Glutamatergic neuron (in vitro differentiated cells): ENCODE measurements at places on chromosomes 13 and 19.

DNA sequence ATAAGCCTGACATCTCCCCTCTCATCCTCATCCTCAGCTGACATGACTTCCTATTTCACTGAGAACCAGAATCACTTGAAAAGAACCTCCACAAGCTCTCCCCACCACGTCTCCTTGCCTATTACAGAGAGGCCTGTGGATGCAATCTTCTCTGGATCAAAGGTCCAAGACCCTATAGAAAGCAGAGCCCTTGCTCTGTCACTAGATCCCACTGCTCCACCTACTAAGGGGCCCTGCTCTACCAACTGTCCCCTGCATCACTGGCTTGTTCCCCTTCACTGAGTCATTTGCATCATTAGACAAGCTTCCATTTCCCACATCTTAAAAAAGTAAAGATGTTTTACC, 40.8 kb downstream of the RCBTB2 start:
- DNase-seq = no peak

GRCh38 chr13:50340146-50340545, 324.9 kb downstream of the KCNRG start:
- no peak for DNase-seq

GRCh38 chr19:38031423-38031770, 124.4 kb downstream of the SIPA1L3 start:
- DNase-seq = no peak

DNA sequence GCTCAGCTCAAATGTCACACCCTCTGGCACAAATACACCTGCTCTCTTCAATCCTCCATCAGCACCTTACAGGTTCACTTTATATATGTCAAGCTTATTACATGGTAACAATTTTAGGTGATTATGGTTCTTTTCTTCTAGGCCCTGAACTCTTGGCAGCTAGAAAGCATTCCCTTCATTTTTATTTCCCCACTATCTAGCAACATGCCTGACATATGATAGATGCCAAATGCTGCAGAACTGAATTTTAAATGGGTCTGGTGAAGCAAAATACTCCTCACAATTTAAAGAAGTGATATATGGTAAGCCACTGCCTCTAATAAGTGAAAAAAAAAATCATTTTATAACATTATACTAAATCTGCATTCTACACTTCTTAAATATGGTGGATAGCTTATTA, 95.2 kb downstream of the USP12 start:
- no peak for DNase-seq

DNA sequence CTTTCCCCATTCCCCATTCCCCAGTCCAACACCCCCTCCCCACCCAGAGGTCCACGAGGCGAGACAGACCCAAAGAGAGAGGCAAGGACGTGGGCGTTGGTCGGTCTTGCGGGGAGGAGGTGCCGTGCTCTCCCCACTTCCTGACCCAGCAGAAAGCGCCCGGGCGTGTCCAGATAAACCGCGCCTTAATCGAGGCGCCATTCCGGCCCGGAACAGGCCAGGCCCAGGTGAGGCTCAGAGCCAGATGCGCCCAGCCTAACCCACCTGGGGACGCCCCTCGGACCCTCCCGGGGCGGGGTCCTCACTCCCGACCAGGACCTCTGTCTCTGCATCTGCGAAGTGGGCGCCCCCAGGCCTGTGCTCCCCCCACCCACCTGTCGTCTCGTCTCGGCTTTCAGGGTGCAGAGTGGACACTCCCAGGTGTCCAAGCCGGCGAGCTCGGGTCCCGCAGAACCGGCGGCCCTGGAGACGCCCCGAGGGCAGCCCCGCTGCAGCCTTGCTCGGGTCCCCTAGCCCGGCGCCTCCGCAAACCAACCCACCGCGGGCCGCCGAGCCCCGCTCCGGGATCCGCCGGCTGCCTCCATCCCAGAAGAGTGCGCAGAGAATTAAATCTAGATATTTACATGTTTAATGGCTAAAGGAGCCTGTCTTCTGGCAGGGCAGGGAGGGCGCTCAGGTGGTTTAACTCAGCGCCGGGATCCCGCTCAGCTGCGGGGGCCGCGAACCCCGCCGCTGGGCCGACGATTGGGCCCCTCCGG, 5.0 kb upstream of the ONECUT3 start:
- no peak for DNase-seq

- DNase-seq = no peak
These were observed 273.8 kb downstream of the LHFPL6 start for GRCh38 chr13:39329182-39329639.

GRCh38 chr13:55361141-55361540, 1779.6 kb upstream of the PRR20A start:
- DNase-seq = no peak

GRCh38 chr19:47447470-47448359, 24.0 kb downstream of the SLC8A2 start:
- peak; percentile 91 for DNase-seq

DNA sequence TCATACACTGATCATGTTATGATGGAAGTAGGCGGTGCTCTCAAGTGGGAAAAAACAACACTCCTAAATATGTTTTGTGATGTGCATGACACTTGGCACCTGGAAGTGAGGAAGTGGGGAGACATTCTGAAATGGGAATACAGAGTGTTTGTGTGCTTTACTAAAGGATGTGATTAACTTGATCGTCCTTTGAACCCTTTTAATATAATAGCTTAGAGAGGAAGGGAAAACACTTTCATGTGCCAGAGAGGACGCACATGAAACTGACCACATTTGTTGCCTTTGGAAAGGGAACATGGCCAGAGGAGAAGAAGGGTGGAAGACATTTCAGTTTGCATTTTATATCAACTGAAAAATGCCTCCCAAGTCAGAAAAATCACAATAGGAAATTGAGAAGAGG, 31.4 kb downstream of the SMAD9 start:
- no peak for DNase-seq

GRCh38 chr13:48938308-48938943, 37.3 kb upstream of the FNDC3A start:
- no peak for DNase-seq

DNA sequence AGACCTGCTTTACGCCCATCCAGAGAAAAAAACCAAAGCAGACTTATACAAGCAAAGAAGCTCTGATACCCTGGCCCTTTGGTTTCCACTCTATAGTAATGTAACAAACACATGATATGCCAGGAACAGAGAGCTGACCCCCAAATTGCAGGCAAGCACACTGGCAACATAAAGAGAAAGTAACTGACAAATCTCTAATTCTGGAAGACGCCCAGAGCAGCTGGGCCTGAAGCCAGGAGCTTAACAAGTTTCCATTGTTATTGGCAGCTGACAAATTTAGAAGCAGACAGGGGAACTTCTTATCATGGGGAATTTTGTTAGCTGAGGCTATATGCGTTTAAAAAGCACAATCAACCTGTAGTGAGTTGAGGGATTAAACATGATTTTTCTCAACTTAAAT, 158.0 kb downstream of the DLEU7 start:
- DNase-seq = no peak

GRCh38 chr19:47436712-47437401, 17.5 kb upstream of the MEIS3 start:
- DNase-seq = peak; percentile 91

GRCh38 chr13:112743451-112744167, 53.8 kb downstream of the ATP11A start:
- no peak for DNase-seq

- peak; percentile 21 for DNase-seq
These were observed 866 bp upstream of the LMO7 start for GRCh38 chr13:75635101-75635827.

- DNase-seq = peak; percentile 47
These were observed 132.7 kb downstream of the ZDHHC20 start for GRCh38 chr13:21326155-21327031.

DNA sequence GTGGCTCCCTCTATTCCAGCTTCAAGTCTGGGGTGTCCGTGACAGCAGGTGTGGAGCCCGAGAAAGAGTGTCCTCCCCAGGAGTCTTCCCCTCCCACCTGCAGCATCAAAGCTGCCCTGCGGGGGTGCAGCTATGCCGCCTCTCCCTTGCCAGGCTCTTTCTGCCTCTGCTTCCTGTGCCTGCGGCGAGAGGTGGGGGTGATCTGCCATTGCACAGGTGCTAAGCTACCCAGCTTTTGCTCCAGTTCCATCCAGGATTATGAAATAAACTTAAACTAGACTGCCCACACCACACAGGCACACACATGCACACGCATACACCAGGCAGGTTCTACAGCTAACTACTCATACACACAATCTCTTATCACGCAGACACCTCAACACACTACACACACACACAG, 104.7 kb upstream of the CLDN10 start:
- no peak for DNase-seq

GRCh38 chr19:12821761-12822160, 12.6 kb downstream of the RTBDN start:
- no peak for DNase-seq

DNA sequence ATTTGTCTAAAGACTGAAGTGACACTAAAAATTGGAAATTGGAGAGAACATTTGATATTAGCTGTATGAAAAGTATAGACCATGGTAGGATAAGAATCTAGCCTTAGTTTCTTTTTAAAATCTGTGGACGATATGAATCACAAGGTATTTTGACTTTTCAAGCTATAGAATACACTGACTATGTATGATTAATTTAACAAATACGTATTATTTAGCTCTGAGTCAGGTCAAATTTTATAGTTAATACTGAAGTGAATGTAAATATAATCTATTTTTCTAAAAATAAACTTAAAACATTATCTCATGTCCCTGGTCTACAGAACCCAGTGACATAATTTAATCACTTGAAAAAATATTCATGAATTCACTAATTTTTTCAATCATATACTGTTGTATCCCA, 795.6 kb upstream of the SLITRK1 start:
- DNase-seq = no peak

GRCh38 chr13:83086088-83086487, 796.2 kb downstream of the SLITRK1 start:
- DNase-seq = no peak

DNA sequence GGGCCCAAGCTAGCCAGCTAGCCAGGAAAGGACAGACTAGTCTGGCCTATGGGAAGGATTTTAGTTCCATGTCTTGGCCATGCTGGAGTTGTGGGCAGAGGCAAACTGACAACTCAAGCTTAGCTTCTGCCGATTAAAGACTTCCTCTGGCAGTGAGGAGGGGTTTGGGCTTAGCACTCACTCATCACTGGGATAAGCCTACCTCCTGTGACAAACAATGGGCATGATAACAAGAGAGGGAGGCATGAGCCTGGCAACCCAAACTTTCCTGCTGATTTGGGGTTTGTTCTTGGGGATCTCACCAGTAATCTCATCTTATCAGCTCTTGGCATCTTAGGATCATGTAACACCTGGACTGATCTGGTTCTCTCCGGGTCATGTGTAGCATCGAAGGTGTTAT, 83.6 kb downstream of the KL start:
- DNase-seq = no peak

DNA sequence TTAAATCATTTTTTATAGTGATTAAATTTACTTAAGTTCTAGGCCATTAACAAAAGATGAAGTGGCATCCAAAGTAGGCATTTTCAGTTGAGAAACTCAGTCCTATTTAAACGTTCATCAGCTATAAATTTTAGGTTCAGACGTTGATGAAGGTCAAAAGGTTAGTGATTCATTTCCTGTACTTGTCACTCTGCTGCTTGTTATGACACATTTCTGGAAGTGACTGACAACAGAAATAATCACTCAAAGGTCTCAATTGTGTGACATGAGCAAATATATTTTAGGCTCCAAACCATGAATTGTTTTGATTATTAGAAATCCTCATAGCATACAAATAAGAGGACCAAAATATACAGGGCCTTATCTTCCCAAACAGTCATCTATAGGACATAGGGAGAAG, 10.3 kb upstream of the EDNRB start:
- DNase-seq = no peak

- DNase-seq = no peak
These were observed 12.7 kb upstream of the LILRA2 start for GRCh38 chr19:54560881-54561385.

- no peak for DNase-seq
These were observed 44.4 kb downstream of the GPC6 start for GRCh38 chr13:93270769-93271742.

GRCh38 chr19:39481229-39481545, 549 bp downstream of the TIMM50 start:
- no peak for DNase-seq

- DNase-seq = peak; percentile 99
These were observed at the start of gene PSMC4 for GRCh38 chr19:39970675-39971379. Gene PSMC4 (plus strand): TSS chr19:39971165. CDS start chr19:39971203, 38 bp downstream.

DNA sequence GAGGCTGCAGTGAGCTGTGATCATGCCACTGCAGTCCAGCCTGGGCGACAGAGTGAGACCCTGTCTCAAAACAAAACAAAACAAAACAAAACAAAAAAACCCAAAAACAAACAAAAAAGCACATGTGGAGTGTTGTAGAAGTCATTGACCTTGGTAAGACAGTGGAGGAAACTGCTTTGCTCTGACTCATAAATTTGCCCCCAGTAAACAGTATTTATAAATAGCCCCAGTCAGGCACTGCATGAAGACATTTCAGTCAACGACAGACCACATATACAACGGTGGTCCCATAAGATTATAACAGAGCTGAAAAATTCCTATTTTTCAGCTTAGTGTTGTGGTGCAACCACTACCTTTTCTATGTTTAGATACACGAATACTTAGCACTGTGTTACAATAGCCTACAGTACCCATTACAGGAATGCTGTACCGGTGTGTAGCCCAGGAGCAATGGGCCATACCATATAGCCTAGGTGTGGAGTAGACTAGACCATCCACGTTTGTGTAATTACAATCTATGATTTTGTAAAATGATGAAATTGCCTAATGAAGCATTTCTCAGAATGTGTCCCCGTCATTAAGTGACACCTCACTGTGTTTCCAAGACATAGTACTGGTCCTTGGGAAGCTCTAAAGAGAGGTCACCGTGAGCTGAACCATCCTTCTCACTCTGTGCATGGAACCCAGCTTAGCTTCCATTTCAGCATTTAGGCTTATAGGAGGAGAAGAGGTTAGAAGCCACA, 1.1 kb downstream of the ARL11 start:
- DNase-seq = no peak

GRCh38 chr13:90675129-90675528, 672.4 kb upstream of the MIR17HG start:
- DNase-seq = no peak

GRCh38 chr13:21668732-21669275, 2.1 kb upstream of the FGF9 start:
- no peak for DNase-seq

GRCh38 chr19:15759962-15760565, 22.3 kb downstream of the OR10H3 start:
- DNase-seq = no peak

DNA sequence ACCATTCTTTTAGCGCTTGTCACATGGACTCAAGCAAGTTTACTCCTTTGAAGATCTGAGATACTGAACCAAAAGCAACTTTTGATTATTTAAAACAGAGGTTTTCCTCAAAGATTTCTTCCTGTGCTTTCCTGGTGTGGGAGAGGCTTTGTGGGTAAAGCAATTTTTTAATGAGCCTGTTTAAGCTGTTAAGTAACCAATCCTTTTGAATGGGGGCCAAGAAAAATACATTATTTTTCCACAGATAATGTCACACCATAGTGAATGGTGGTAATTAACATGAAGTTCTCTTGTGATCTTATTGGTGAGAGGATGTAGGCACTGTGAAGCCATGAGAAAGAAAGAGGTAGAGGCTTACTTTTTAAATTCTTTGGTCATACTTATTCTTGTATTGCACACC, 55.8 kb upstream of the OBI1 start:
- no peak for DNase-seq
